ENCODE measurements at places on chromosomes 6 and 20. TPM values are rescaled to one million over a fixed set of nuclear protein-coding genes. Genes with fewer than 3 reads are reported as not detected.

- no peak for DNase-seq
Measured at GRCh38 chr6:169533301-169534038, 168.4 kb downstream of the WDR27 start.

DNA sequence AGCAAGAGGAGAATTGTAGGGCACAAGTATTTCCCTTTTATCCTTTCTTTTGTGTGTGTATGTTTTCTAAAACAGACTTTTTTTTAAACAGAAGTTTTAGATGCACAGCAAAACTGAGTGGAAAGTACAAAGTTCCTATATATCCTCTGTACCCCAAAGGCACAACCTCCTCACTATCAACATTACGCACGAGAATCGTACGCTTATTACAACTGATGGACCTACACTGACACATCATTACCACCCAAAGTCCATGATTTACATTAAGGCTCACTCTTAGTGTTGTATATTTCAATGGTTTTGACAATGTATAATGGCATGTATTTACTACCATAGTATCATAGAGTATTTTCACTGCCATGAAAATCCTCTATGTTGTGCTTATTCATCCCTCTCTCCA lies 32.6 kb downstream of the MAN1A1 start:
- DNase-seq, result no peak

DNA sequence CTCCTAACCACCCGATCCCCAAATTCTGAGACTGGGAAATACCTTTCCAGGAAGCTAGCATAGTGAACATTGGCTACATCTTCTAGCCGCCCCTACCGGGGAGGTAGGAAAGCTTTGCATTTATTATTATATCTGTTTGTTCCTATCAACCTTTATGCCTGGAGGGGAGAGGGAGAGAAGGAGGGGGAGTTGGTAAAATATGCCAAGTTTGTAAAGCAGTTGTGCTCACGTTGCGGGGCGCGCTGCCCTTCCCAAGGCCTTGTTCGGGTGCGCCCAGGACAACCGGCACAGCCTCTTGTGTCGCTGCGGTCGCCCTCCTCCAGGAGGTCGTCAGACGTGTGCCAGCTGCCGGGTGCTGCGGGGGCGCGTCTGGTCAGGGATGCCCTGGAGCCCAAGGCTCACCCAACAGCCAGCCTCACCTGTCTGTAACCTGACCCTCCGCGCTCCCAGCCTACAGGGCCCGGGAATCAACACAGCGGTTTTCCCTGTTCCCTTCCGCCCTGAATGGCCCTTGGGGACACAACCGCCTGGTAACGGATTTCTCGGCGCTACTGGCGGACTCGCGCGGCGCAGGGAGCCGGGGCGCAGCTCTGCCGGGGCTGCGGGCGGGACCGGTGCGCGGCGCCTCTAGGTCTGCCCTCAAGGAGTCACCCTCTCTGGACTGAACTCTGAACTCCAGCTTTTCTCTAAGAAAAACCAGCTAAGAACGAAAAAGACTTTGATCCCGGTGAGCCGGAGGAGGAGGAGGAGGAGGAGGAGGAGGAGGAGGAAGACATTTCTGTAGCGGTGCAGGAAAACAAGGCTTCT lies 1.1 kb upstream of the OVOL2 start:
- no peak for DNase-seq

DNA sequence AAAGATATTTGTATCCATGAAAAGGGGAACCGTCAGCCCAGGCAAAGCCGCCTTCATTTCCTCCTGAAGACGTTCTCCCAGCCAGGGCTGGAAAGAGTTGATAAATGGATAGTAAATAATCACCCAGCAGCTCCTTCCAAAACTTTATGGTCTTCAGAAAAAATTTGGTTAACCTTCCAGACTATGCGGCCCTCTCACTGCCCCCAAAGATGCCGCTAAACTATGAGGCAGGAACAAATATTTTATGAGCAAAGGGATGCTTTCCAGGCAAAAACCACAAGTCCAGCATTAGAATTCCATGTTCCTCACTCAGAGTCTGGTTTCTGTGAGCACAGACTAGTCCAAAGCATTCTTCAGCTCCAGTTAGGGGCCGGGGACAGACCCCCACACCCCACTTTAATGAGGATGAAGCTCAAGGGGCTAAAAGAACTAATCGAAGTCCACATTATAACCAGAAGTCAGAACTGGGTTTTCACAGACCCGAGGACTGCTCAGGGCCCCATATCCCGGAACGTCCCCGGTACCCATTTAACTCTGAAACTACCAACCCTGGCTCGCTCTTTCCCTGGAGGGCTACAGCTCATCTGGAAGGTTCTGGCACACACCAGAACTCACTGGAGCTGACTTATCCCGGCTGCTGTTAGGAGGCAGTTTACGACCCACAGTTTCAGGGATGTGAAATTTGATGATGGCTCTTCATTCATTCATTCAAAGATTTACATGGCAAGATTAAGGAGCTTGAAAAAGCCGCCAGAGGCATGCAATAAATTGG lies 29.4 kb downstream of the BMP7 start:
- DNase-seq, result no peak

- peak; percentile 68 for DNase-seq
Measured at GRCh38 chr6:154292855-154293519, 63.6 kb downstream of the IPCEF1 start.

GRCh38 chr6:34494973-34495372 lies 29.1 kb downstream of the PACSIN1 start:
- no peak for DNase-seq

DNA sequence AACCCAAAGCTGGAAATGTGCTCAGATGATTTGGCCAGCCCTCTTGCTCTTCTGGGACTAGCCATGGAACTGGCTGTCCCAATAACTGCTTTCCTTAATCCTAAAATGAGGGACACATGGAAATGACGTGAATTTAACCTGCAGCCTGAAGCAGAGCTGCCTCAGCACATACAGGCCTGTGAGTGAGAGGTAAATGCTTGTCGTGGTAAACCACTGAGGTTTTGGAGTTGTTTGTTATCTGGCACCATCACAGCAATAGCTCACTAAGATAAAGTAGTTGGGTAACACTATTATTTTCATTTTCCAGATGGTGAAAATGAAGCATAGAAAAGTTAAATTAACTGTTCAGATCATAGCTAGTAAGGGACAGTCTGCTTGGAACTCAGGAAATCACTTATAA lies 333.4 kb upstream of the CHD6 start:
- no peak for DNase-seq

DNA sequence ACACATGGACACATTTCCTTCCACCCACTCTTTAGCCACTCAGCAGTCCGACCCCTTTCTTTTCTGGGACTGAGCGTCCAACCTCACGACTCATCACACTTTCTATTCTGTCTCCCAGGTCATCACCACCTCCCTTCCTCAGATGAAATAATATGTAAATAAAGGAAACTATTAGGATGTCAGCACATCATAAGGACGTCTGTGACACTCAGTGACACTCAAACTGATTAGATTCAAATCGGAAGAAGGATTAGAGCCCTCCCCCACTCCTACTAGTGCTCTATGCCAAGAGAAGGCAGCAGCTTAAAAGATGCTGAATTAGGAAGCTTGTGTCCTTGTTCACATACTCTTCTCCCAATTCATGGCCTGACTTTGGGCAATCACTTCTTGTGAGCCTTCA lies 113.6 kb downstream of the TNFRSF21 start:
- no peak for DNase-seq

DNA sequence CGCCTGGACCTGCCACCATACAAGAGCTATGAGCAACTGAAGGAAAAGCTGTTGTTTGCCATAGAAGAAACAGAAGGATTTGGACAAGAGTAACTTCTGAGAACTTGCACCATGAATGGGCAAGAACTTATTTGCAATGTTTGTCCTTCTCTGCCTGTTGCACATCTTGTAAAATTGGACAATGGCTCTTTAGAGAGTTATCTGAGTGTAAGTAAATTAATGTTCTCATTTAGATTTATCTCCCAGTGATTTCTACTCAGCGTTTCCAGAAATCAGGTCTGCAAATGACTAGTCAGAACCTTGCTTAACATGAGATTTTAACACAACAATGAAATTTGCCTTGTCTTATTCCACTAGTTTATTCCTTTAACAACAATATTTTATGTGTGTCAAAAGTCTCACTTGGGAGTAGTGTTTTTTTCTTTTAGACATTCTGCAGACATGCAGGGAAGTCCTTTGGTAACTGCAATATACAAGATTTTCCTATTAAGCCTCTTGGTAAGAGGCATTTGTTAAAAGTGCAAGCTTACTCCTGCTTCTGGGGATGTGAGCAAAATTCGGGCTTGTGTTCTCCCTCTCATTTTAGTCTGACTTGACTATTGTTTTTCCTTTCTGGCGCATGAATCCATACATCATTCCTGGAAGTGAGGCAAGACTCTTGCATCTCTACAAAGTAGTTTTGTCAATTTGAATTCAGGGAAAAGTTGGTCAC lies 8.4 kb upstream of the DYNLRB1 start:
- no peak for DNase-seq

GRCh38 chr6:149467265-149467664 lies 17.5 kb downstream of the ZC3H12D start:
- no peak for DNase-seq

DNA sequence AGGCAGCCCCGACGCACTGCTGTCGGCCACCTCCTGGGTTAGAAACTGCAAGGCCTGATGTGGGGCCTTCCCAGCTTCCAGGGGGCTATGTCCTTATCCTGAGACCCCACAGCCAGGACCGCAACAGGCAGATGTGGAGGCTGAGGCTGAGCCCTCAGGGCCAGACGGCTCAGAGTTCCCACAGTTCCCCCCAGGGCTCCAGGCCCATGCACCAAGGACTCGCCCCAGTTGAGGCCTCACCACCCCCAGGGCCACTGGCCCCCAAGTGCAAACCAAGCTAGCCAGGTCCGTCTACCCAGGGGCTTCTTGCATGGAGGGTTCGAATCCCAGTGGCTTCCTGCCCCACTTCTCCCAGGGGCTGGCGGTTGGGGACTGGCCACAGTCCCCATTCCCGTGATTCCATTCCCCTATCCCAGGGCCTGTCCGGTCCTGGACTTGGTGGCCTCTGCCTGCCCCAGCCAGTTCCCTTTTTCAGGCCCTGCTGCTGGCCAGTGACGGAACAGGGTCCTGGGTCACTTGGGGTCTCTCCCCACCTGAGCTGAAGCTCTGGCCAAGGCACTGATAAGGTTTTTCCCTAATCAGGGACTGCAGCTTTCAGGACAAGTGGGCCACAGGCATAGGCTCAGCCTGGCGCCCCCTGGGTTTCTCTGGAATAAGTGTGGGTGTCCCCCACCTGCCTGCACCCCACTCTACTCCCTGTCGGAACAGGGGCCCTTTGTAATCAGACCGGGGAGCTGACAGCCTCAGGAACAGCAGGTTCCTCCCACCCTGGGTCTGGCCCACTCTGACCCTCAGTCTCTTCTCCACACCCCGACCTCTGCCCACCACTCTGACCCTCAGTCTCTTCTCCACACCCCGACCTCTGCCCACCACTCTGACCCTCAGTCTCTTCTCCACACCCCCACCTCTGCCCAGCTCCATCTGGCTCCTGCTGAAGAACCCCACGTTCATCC lies 22.0 kb downstream of the SLCO4A1 start:
- no peak for DNase-seq

- DNase-seq, result no peak
Measured at GRCh38 chr6:157549468-157549745, 168.4 kb downstream of the ZDHHC14 start.

DNA sequence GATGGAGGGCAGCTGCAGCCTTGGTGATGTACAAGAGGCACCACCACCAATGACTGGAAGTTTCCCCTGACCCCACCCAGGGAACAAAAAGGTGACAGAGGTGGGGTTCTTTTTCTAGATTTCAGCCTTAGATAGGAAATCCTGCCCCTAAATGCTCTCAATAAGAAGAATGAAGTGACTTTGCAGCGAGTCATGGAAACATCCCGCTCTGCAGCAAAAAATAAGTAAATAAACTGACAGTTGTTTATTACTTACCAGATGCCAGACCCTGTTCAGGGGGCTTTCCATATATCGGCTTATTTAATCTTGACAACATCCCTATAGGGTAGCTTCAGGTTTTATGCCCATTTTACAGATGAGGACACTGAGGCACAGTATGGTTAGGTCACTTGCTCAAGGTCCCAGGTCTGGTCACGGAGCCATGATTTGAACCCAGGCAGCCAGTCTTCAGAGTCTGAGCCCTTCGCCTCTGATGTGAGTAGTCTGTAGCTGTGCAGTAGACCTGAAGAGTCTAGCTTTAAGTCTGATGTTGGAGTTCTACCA lies 19.2 kb downstream of the C6orf89 start:
- no peak for DNase-seq

DNA sequence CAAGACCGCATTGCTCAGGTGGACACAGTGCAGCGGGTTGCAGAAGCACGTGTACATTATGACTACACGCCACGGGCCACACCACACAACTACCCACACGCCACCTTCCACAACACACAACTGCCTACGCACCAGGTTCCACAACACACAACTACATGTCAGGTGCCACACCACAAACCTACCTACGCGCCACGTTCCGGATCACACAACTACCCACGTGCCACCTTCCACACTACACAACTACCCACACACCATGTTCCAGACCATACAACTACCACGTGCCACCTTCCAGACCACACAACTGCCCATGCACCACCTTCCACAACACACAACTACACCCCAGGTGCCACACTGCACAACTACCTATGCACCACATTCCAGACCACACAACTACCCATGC lies 20.5 kb downstream of the THBS2 start:
- no peak for DNase-seq

- DNase-seq, result no peak
Measured at GRCh38 chr20:58028123-58028522, 200.3 kb downstream of the ANKRD60 start.

- DNase-seq, result no peak
Measured at GRCh38 chr20:4281258-4282055, 266.1 kb upstream of the RNF24 start.

The KHDRBS2 gene
- polyA plus RNA-seq, result not detected

DNA sequence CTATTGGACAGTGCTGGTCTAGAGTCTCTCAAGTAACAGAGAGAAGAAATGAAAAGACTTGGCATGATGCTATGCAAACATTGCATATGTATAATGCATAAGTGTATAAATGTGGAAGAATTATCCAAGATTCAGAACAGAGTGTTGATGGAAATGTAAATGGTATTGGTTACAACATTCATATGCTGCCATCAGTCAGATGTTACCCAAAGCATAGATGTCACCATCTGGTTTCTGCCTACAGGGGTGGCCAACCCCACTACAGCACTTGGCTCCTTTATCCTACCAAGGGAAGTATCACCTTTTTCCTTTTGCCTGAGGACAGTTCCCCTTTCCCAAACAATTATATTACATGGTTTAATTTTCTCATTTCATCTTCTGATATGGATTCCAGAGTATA lies 11.9 kb downstream of the POPDC3 start:
- no peak for DNase-seq

- DNase-seq, result no peak
Measured at GRCh38 chr6:140766999-140767398, 1365.7 kb upstream of the GJE1 start.

GRCh38 chr6:166689687-166690086 lies 62.6 kb upstream of the RPS6KA2 start:
- DNase-seq, result no peak

GRCh38 chr6:90390379-90390778 lies 93.7 kb upstream of the BACH2 start:
- DNase-seq, result no peak

- DNase-seq, result no peak
Measured at GRCh38 chr6:130514712-130515111, 148.9 kb downstream of the TMEM200A start.
